ENCODE measurements at places on chromosomes 2 and 18.

DNA sequence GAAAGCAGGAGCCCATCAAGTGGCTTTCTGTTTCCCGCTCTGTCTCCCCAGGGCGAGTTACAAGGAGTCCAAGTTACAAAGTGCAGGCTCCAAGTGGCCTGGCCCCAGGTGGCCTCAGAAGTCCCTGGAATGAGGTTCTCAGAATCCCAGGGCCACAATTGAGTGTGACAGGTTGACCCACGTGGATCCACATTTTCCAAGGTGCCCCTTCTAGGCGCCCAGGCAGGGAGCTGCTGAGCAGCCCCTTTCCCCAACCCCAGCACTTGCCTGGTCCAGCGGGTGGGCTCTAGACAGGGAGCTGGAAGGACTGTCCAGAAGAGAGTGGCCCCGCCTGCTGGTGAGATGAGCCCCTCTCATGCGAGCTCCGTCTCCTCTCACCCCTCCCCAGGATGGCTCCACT is 253.4 kb downstream of the CYP26B1 start:
- no peak for DNase-seq

DNA sequence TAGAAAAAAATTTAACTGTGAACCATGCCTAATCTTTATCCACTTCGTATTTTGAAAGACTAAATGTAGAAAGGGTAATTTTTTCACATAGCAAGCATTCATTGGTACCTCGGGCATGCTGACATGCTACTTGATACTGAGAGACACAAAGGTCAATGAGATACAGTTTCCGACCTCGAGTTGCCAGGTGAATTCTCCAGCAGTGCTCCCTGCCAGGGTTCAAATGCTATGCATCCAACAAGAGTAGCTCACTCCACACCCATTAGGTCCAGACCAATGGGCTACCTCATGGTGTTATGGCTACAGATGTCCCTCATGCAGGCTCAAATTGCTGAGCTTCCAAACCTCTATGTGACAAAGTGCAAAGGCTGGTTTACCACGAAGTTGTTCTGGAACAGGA is 305.8 kb downstream of the PIEZO2 start:
- DNase-seq = no peak

- no peak for DNase-seq
Measured at GRCh38 chr18:57088883-57089282, 58.0 kb upstream of the BOD1L2 start.

DNA sequence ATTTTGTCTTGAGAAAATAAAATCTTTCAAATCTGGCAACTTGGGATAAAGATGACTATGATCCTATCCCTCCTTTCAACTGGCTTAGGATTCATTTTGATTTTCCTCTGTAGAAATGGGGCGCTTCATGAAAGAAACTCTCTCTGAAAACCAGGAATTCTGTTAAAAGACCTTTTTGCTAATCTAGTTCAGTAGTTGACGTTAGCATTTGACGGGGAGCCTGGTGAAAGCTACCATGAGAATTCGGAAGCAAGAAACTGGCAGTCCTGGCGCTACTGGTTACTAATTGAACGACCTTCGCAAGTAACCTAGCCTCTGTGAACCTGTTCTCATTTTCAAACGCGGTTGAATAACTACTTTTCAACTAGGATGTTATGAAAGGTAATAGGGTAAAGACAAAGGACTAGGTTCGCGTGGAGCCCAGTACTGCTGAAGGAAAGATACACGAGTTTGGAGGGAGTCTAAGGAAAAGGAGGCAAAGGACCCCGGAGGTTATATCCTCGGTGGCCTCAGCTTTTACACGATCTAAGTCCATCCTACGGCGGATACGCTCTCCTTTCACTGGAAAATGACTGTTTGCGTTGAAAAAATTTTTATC is 604 bp upstream of the STK11IP start:
- DNase-seq = no peak

- DNase-seq = no peak
Measured at GRCh38 chr2:60499651-60500265, 53.7 kb downstream of the BCL11A start.

DNA sequence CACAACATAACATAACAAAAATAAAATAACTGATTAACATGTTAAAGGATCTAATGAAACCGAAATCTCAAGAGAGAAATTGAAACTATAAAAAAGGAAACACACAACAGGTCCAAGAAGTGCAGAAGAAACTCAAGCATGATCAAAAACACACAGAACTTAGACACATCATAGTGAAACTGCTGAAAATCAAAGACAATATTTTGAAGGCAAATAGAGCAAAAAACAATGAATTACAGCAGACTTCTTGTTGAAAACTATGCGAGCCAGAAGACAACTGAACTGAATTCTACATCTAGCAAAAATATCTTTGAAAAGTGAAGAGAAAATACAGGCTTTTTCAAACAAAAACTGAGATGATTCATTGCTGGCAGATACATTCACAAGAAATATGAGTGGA is 61.3 kb downstream of the UGP2 start:
- DNase-seq = no peak

GRCh38 chr2:217065012-217065290 is 205.1 kb upstream of the TNP1 start:
- no peak for DNase-seq

- DNase-seq = no peak
Measured at GRCh38 chr2:233011702-233012131, 1.3 kb downstream of the NGEF start.

- no peak for DNase-seq
Measured at GRCh38 chr2:83342860-83343329, 1116.2 kb downstream of the SUCLG1 start.

DNA sequence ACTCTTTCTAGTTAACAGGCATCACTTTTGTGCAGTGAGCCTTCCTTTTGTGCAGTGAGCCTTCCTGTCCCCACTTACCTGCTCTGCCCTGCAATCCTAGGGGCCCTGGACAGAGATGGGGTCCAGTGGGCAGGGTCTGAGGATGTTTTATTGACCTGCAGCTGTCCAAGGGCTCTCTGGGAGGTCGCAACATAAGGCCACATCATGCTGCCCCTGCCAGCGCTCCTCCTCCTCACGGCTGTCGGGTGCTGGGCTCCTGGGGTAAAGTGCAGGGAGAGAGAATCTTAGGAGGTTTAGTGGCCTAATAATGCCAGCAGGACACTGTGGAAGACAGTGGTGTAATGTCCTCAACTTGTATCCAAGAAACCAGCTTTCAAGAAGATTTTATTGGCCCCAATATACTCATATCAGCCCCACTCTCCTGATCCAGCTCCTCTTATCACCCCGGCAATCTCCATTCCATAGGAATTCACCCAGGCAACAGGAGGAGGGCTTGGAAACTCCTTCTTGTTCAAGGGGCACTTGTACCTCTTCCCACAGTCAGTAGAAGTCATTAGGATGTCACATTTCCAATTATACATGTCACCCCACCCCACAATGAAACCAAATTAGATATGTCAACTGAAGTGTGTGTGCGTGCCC is 41.9 kb upstream of the ASB18 start:
- DNase-seq = no peak
